Muscle of leg (tissue), 16 donors: ENCODE measurements at places on chromosomes 12 and 14. TPM values are rescaled to one million over a fixed set of nuclear protein-coding genes. Genes with fewer than 3 reads are reported as not detected.
A peak's percentile ranks its signal among the peaks of the same experiment; 100 is the strongest.

The HCAR1 gene
- total RNA-seq = 0.09 TPM

The GPRC5D gene
- total RNA-seq = not detected

The FAM186B gene
- total RNA-seq = 0.18 TPM

The FAM222A gene
- total RNA-seq = 4.7 TPM

DNA sequence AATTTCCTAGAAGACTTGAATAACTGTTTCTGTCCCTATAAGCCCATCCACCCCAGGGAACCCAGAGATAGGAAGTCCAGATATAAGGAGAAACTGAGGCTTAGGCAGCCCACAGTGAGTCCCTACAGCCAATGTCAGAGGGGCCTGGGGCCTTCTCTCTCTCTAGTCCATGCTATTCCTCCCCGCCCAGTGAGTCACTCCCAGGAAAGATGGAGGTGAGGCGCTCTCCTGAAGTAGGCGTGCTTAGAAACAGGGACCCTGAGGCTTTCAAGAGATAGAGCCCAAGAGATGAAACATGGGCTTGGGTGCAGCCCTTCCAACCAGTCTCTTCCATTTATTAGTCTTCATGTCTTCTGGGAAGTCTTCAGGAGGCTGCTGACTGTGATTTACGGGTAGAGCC lies 2.3 kb upstream of the SMUG1 start:
- H3K4me3 ChIP-seq = no peak overlapping the region
- peaks cover 10% of the 10 kb centered on the region for H3K36me3 ChIP-seq
- DNase-seq = no peak
- no peak overlapping the region for H3K27ac ChIP-seq
- H3K4me1 ChIP-seq = peaks cover 29% of the 10 kb centered on the region

- H3K4me3 ChIP-seq = no peak overlapping the region
- H3K27me3 ChIP-seq = no peaks in the 10 kb centered on the region
- H3K27ac ChIP-seq = no peak overlapping the region
Observed at GRCh38 chr12:79658221-79658620, 32.5 kb downstream of the PAWR start.

DNA sequence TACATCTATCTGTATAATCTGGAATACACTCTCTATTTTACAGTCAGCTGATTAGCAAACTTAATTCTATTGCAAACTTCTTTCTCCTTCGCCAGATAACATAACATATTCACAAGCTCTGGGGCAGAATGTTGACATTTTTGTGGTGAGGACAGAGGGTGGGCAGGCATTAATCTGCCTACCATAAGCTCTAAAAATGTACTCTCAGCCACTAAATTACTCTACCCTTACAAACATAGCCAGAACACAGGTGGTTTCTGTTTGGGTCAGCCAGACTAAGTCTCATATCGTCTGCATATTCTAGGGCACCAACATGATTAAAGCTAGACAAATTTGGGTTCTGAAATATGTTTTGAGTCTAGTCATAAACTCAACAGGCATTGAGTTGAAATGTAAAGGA lies 90.1 kb downstream of the SLC6A15 start:
- no peaks in the 10 kb centered on the region for H3K27me3 ChIP-seq
- no peak for DNase-seq
- H3K27ac ChIP-seq = no peak overlapping the region
- no peak overlapping the region for H3K4me3 ChIP-seq
- H3K36me3 ChIP-seq = no peaks in the 10 kb centered on the region

- no peaks in the 10 kb centered on the region for H3K36me3 ChIP-seq
- H3K4me1 ChIP-seq = peaks cover 4% of the 10 kb centered on the region
- H3K27ac ChIP-seq = no peak overlapping the region
- no peak for DNase-seq
- peaks cover 3% of the 10 kb centered on the region for H3K27me3 ChIP-seq
Observed at GRCh38 chr12:106188256-106188655, 49.5 kb upstream of the NUAK1 start.

GRCh38 chr14:101889366-101889765 lies 75.0 kb upstream of the DYNC1H1 start:
- no peaks in the 10 kb centered on the region for H3K4me1 ChIP-seq
- no peak for DNase-seq
- H3K4me3 ChIP-seq = no peak overlapping the region
- H3K27me3 ChIP-seq = no peaks in the 10 kb centered on the region
- peaks cover 56% of the 10 kb centered on the region for H3K36me3 ChIP-seq
- H3K27ac ChIP-seq = no peak overlapping the region

DNA sequence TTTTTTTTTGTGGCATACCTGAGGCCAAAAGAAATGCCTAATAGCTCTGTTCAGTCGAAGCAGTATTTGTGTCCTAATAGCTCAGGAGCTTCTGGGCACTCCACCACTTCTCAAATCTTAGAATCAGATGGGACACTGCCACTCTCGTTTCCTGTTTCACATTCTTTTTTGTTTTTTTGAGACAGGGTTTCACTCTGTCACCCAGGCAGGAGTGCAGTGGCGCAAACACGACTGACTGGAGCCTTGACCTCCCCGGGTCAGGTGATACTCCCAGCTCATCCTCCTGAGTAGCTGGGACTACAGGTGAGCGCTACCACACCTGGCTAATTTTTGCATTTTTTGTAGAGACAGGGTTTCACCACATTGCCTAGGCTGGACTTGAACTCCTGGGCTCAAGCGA lies 52.7 kb downstream of the SPPL3 start:
- no peak overlapping the region for H3K4me3 ChIP-seq
- peaks cover 4% of the 10 kb centered on the region for H3K36me3 ChIP-seq
- no peak overlapping the region for H3K27ac ChIP-seq
- H3K27me3 ChIP-seq = no peaks in the 10 kb centered on the region
- no peak for DNase-seq

GRCh38 chr14:22472935-22473854 lies 115.8 kb downstream of the DAD1 start:
- H3K27me3 ChIP-seq = no peaks in the 10 kb centered on the region
- peaks cover 30% of the 10 kb centered on the region for H3K4me1 ChIP-seq
- H3K27ac ChIP-seq = no peak overlapping the region
- DNase-seq = peak; percentile 64
- H3K36me3 ChIP-seq = no peaks in the 10 kb centered on the region
